Vagina (tissue), 2 donors: ENCODE measurements at places on chromosomes 4 and X. TPM values are rescaled to one million over a fixed set of nuclear protein-coding genes. Genes with fewer than 3 reads are reported as not detected.

Gene LIN54
- 25.0 TPM for total RNA-seq

DNA sequence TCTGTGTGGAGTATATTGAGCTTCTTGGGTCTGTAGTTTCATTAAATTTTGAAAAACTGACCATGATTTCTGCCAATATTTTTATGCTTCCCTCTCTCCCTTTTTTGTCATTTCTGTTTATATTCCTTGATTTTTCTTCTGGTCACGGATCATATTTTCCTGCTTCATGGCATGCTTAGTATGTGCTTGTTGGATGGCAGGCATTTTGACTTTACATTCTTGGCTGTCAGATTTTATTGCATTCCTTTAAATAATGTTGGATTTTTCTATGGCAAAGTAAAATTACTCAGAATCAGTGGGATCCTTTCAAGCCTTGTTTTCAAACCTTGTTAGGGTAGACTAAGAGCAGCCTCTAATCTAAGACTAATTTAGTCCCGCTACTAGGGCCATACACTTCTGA, 531.8 kb downstream of the IL15 start:
- no peaks in the 10 kb centered on the region for H3K4me1 ChIP-seq
- H3K4me3 ChIP-seq, result no peak overlapping the region
- DNase-seq, result no peak
- no peaks in the 10 kb centered on the region for H3K36me3 ChIP-seq

- no peak for DNase-seq
- no peaks in the 10 kb centered on the region for H3K27me3 ChIP-seq
- H3K4me1 ChIP-seq, result no peaks in the 10 kb centered on the region
- H3K27ac ChIP-seq, result no peak overlapping the region
- H3K36me3 ChIP-seq, result no peaks in the 10 kb centered on the region
These were observed 209.8 kb upstream of the NOCT start for GRCh38 chr4:138805736-138806135.

DNA sequence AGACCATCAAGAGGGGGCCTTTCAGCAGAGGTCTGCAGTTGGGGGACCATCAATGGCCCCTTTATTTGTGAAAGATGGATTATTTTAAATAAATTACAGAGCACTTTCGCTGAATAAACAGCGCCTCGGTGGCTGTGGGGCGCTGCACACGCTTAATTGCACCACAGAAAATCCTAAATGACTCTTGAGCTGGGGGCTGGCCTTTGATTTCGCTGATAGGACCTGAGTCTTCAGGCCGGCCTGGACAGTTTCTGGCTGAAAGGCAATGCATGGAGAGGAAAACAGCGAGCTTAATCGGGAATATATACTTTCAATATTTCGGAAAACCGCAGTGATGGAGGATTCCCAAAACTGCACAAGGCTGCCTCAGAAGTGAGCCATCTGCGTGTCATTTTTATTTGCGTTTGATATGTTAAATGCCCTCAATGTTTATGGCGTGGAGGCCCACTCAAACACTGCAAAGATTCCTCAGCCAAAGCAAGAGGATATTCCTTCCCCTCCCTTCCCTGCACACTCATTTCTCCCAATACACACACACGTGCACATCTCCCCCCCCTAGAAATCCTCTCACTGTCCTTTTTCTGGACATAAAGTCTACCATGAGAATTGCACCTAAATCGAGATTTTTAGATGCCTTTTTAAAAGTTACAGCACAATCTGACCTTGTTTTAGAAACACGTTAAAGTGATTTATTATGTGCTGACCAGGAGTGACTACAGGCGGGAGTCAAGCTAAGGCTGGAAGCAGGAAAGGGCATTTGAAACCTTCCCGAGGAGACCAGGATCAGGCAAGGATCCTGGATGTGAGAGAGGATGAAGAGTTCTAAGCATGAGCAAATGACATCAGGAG, 340.7 kb downstream of the RAB28 start:
- H3K36me3 ChIP-seq, result no peaks in the 10 kb centered on the region
- H3K4me1 ChIP-seq, result no peaks in the 10 kb centered on the region
- H3K4me3 ChIP-seq, result no peak overlapping the region
- DNase-seq, result no peak

- no peak overlapping the region for H3K4me3 ChIP-seq
- H3K27ac ChIP-seq, result no peak overlapping the region
- DNase-seq, result no peak
These were observed 155.3 kb upstream of the EDNRA start for GRCh38 chr4:147325571-147325981.

Gene CT45A5
- not detected for total RNA-seq

GRCh38 chrX:13470685-13470977, 98.8 kb upstream of the EGFL6 start:
- no peaks in the 10 kb centered on the region for H3K36me3 ChIP-seq
- H3K4me3 ChIP-seq, result no peak overlapping the region
- DNase-seq, result no peak
- no peaks in the 10 kb centered on the region for H3K4me1 ChIP-seq
- no peaks in the 10 kb centered on the region for H3K27me3 ChIP-seq

DNA sequence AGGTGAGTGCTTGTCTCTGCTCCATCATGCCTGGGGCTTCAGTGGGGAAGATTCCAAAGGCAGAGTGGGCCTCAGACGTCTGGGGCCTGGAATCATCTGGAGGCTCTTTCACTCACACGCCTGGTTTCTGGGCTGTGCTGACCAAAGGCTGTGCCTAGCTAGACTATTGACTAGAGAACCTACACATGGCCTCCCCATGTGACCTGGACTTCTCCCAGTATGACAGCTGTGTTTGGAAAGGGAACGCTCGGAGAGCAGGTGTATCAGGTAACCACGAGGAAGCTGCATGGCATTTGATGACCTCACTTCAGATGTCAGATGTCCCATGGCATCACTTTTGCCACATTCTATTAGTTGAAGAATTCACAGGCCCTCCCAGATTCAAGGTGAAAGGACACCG, 51.0 kb downstream of the ADGRL3 start:
- no peaks in the 10 kb centered on the region for H3K27me3 ChIP-seq
- H3K36me3 ChIP-seq, result no peaks in the 10 kb centered on the region
- DNase-seq, result no peak

DNA sequence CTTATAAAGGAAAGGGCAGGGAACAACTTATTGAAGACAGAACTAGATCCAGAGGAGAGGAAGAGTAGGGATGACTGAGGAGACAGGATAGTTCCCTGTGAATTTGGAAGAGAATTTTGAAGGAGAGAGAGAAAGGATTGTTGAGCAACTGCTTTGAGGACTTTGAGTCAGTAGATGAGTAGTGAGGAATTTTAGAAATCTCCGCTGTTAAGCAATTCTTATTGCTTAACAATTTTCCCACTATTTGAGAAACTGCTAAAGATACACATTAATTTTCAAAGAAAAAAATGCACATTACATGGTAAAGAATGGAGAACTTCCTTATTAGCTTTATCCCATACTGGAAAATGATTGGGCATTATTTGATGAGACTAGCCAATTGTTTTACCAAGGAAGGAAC, 116.3 kb upstream of the NRK start:
- H3K36me3 ChIP-seq, result no peaks in the 10 kb centered on the region
- H3K27ac ChIP-seq, result no peak overlapping the region
- no peak overlapping the region for H3K4me3 ChIP-seq
- H3K4me1 ChIP-seq, result no peaks in the 10 kb centered on the region

DNA sequence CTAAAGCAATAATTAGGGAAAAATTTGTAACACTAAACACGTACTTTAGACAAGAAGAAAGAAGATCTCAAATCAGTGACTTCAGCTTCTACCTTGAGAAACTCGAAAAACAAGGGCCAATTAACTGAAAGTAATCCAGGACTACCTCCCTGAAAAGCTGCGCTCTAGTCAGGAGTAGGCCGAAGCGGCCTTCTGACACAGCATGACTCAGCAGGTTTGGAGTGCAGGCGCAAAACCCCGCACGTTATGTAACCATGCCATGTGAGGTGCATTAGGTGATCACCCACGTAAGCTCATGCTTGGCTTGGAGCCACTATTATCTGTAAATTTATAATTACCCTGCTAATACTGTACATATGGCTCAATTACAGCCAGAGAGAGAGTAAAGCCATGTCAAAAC, 52.8 kb upstream of the CCDC149 start:
- no peak overlapping the region for H3K27ac ChIP-seq
- H3K4me1 ChIP-seq, result no peaks in the 10 kb centered on the region
- DNase-seq, result peak; percentile 71
- no peak overlapping the region for H3K4me3 ChIP-seq
- H3K36me3 ChIP-seq, result no peaks in the 10 kb centered on the region
- H3K27me3 ChIP-seq, result no peaks in the 10 kb centered on the region

Gene ARX
- total RNA-seq, result not detected

GRCh38 chr4:10619220-10619619, 65.3 kb downstream of the CLNK start:
- DNase-seq, result no peak
- H3K36me3 ChIP-seq, result no peaks in the 10 kb centered on the region
- H3K27me3 ChIP-seq, result no peaks in the 10 kb centered on the region
- no peak overlapping the region for H3K4me3 ChIP-seq

Gene GPR173
- total RNA-seq, result 2.2 TPM

- no peak for DNase-seq
- no peak overlapping the region for H3K4me3 ChIP-seq
- no peaks in the 10 kb centered on the region for H3K4me1 ChIP-seq
- no peak overlapping the region for H3K27ac ChIP-seq
- no peaks in the 10 kb centered on the region for H3K36me3 ChIP-seq
These were observed 91.2 kb upstream of the KLF3 start for GRCh38 chr4:38572793-38573192.
